ENCODE measurements at places on chromosomes 11 and 22.

DNA sequence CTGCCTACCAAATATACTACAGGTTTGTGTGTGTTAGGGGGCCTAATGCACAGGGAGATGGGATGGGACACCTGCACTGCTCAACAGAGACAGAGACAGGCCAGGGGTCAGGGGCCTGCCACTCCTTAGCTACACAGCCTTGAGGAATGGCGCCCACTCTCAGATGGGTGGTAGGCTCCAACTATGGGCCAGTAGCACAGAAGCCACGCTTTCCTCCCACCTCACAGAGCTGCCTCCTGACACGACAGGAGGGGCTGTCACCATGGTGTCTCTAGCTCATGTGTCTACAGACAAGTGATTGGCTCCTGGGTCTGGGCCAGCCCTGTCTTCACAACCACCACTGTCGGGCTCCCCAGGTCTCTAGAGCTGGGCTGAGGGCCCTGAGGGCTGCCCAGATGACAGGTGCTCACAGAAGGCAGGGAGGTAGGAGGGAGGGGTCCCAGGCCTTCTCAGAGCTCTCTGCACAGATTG is 81.8 kb downstream of the DGCR2 start:
- DNase-seq: no peak

DNA sequence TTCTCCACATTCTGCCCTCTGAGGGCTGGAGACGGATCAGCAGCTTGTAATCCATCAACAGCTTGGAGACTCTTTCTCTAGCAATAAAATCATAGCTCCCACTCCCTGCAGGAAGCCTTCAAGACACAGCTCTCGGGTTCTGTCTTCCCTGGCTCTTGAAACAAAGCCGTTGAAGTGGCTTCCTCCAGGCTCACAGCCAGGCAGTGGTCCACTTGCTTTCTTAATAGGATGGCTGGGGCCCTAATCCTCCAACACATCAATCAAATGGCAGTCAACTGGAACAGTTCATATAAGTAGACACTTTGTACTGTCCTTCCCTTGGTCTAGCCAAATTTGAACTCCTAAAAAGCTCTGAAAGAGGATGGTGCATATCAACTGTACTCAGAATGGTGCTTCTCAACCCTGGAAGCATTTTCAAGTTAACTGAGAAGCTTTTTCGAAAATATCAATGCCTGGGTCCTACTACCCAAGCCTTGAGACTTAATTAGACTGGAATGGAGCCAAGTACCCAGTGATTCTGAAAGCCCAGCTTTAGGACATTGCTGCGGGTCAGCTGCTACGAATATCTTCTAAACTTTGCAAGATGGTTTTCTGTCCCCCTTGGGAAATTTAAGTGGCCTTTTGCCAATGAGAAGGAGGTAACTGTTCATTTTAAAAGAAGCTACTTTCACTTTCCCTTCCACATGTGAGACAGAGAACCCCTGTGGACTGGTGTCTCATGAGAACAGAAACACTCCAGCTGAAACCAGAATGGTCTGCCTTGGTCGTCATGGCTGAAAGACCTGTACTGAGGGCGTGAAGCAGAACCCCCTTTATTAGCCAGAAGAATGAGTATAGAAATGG is 74.7 kb downstream of the SC5D start:
- DNase-seq: no peak

- DNase-seq: peak; percentile 22
Measured at GRCh38 chr11:2271077-2271326, 614 bp upstream of the ASCL2 start.

DNA sequence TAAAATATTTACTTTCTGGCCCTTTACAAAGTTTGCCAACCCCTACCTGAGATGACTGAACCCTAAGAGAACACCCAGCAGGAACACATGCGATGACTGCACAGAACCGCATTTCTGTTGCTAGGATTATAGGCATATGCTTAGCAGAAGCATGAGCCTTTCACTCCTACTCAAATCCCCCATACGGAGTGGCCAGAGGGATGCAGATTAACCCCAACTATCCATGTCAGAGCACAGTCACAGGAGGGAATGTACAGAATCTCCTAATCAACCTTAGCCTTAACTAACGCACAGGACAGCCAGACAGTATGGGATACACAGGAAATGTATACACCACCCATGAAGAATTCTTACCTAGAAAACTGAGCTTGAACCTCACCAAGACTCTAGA is 6.2 kb downstream of the HPS4 start:
- no peak for DNase-seq

- DNase-seq: no peak
Measured at GRCh38 chr22:35510481-35510934, 30.1 kb upstream of the RASD2 start.

GRCh38 chr22:21028277-21029251 is 3.8 kb downstream of the SLC7A4 start:
- no peak for DNase-seq

DNA sequence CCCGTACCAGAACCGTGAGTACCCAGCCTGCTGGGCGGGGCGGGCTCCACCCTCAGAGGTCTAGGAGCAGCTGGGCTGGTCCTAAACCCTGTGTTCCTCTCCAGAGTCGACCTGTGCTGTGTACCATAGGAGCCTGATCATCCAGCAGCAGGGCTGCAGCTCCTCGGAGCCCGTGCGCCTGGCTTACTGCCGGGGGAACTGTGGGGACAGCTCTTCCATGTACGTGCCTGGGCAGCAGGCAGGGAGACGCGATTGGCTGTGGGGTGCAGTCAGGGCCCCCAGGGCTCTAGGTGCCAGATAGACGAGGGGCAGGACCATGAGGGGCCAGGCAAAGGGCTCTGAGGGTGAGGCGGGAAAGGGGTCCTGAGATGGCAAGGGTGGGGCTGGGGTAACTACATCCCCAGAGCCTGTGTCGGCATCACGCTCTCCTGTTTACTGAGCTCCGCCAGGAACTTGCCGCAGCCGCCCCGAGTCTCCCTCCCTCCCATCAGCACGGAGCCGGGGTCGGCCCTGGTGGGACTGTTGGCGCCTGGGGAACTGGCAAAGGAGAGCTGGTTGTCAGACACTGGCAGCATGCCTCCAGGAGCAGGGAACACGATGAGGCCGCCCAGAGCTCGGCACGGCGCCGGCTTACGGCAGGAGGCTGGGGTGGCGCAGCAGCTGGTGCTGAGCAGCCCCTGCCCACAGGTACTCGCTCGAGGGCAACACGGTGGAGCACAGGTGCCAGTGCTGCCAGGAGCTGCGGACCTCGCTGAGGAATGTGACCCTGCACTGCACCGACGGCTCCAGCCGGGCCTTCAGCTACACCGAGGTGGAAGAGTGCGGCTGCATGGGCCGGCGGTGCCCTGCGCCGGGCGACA is 22.9 kb upstream of the MUC5B start:
- DNase-seq: no peak

- DNase-seq: no peak
Measured at GRCh38 chr11:112826788-112827187, 134.4 kb upstream of the NCAM1 start.

DNA sequence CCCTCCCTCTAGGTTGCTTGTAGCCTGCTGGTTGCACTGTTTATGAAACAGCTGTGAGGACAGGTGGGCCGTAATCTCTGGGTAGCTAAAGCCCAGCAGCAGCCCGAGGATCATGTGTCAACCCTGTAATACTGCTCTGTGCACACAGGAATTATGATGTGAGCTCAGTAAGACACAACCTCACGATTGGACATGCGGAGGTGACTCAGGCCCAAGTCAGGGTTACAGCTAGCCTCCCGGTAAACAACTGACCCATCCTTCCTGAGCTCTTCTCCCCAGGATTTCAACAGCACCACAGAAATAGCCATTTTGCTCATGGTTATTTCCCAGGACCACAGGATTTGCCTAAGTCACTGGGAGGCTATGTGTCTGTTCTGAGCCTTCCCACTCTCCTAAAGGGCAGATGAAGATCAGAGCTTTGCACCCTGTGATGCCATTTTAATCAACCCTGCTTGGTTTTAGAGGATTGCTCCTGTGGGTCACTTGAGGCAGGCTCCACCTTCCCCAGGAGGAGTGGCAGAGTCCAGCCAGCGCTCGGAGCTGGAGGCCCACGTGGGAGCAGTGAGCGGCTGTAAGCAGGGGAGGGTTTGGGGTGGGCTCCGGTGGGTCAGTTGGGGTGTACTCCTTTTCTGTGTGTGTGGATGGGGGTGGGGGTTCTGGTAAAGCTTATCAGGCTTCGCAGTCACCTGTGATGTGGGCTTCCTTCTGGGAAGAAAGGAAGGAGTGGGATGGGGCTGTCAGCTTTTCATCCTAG is at the start of gene AMPD3:
Gene AMPD3, plus strand, starts transcription at position 387 of the 754 bp plus-strand sequence. CDS start 6,256 bp downstream, outside the sequence.
- DNase-seq: no peak

DNA sequence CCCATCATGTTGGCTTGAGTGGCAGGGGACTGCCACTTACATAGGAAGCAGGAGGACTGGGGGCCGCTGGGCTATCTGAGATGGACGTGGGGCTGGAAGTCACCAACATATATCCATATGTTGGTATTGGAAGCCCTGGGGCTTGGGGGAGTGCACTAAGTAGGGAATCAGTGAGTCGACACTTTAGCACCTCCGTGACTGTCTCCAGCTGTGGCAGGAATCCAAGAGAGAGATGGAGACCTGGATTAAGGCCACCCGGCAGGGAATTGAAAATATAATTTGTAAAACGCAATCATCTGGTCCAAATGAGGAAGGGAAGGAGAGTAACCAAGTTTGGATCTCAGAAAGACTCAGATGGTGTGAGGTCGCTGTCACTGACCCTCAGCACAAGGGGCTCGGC is 68.4 kb downstream of the ELFN2 start:
- no peak for DNase-seq

GRCh38 chr22:22343581-22344296 is 99.2 kb downstream of the VPREB1 start:
- DNase-seq: no peak

DNA sequence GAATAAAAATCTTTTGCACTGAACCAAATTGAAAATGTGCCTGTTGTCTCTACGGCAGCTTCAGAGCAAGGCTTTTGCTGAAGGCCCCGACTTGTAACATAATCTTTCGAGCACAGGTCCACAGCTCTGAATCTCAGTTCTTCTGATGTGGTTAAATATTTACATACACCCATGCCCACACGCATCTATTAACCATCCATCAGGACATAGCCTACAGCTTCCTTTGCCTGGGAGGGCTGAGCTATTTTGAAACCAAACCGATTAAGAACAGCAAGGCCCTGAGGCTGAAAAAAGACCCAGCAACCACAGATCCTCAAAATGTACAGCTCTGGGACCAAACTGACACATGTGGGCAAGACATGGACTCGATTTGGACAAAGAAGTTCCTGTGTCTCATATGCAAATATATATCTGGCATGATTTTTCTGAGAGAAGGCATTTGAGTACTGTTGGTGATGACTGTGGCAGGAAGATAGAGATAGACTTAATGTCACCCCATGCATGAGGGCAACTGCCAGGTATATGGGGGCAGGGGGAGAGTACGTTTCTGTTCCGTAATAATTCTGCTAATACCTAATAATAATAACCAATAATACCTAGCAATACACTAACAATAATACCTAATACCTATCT is 322.7 kb upstream of the PLET1 start:
- no peak for DNase-seq

- no peak for DNase-seq
Measured at GRCh38 chr11:104060820-104061219, 24.4 kb downstream of the DDI1 start.

- no peak for DNase-seq
Measured at GRCh38 chr11:16261836-16262644, 94.3 kb downstream of the SOX6 start.

- DNase-seq: no peak
Measured at GRCh38 chr11:16685914-16686313, 52.5 kb upstream of the C11orf58 start.

- no peak for DNase-seq
Measured at GRCh38 chr11:112811783-112812182, 149.4 kb upstream of the NCAM1 start.

DNA sequence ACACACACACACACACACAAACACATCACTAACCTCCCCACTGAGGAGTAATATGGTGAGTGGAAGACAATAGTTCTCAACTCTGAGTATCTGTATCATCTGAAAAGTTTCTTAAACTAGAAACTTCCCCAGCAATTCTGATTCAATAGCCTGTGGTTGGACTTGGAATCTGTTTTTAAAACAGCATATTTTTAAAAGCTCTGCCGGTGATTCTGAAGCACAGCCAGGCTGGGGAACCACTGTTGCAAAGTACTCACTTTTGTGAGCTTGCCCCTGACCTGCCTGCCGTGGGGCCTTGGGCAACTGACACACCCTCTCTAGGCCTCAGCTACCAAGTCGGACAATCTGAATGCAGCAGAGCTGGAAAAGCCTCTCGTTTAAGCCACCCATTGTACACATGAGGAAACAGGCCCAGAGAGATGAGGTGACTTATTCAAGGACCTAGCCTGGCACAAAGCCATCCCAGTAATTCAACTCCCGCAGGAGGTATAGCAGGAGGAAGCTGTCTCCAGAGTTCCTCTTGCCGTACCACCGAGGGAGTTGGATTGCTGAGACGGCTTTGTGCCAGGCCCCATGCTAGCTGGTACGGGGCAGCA is 8.9 kb downstream of the SLC15A3 start:
- no peak for DNase-seq

DNA sequence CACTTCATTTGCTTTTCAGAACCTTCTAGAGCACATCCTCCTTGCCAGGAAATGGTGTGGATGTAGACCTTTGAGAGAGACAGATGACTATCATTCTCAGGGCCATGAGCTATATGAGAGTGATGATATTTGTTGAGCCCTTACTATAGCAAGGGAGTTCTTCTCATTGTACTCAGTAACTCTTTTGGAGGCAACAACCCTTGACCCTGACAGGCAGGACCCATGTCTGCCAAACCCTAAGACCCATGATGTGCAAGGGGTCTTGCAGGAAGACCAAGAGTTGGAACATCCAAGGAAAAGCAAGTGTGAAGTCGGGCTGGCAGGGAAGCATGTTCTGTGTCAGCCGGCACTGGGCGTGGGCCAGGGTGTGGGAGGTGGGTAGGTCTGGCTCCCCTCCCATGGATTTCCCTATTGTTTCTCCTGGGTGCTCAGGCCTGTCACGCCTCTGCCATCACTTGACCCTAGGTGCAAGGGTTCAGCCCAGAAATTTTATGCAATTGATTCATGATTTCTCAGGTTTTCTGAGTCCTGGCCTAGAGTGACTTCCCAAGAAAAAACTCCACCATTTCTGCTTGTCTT is 1.2 kb downstream of the FOLR3 start:
- DNase-seq: no peak

- no peak for DNase-seq
Measured at GRCh38 chr11:64396079-64396591, 37.2 kb downstream of the RPS6KA4 start.

DNA sequence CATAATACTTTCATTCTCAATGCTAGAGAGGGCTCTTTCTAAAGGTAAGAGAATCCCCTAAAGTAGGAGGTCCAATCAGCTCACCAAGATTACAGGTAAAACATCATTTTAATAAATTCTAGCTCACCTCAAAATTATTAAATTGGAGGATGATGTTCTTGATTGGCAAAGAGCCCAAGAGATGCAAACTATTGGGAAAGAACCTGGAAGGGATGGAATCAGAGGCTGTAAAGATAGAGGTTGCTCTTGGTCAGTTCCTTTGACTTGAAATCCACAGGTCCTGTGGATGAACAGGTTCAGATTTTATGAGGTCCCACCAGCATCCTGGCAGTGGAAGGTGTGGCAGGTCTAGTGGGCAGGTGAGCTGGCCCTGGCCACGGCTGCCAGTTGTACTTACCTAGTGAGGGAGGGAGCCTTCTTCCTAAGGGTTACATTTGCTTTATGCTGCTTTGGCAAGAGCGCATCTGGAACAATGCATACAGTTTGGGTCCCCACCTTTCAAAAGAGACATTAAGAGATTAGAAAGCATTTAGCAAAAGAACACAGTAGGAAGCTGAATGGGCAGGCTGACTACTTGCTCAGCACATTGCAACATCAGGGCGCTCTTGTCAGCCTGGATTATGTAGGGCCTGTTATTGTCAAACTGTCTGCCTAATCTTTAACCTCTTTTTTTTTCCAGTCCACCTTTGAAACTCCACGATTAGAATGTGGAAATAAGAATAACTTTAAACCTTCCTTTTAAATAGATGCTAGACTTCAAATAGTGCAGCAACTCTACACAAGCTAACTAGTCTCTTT is 97.0 kb downstream of the RDX start:
- DNase-seq: no peak
